ENCODE measurements at places on chromosomes 1 and 21.

DNA sequence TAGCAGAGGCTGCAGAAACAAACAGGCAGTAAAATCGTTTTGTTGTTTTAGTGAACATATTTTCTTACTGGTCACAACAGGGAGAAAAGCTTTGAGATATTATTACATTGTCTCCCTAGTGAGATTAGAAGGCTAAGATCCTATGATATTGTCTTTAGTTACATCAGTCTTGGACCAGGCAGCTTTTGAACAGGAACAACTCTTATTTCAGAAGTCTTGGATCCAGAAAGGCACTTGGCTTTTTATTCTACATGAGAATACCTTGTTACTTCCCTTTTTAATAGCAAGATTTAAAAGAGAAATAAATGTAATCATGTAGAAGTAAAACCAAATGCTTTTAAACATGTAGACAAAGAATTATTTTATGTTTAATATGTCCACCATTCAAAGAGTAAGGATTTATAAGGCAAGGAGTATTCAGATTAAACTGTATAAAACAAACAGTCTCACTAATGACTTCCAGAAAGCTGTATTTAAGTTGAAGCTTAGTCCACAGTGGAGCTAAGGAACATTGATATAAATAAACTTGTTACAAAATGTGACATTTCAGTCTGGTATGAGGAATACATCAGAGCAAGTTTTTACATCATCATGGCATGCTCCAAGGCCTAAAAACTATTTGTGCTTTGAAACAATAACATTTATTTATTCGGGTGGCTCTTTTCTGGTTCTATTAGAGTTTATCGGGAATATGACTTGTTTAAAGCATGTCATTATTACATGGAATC lies 72.2 kb downstream of the PHTF1 start:
- no peak for DNase-seq

DNA sequence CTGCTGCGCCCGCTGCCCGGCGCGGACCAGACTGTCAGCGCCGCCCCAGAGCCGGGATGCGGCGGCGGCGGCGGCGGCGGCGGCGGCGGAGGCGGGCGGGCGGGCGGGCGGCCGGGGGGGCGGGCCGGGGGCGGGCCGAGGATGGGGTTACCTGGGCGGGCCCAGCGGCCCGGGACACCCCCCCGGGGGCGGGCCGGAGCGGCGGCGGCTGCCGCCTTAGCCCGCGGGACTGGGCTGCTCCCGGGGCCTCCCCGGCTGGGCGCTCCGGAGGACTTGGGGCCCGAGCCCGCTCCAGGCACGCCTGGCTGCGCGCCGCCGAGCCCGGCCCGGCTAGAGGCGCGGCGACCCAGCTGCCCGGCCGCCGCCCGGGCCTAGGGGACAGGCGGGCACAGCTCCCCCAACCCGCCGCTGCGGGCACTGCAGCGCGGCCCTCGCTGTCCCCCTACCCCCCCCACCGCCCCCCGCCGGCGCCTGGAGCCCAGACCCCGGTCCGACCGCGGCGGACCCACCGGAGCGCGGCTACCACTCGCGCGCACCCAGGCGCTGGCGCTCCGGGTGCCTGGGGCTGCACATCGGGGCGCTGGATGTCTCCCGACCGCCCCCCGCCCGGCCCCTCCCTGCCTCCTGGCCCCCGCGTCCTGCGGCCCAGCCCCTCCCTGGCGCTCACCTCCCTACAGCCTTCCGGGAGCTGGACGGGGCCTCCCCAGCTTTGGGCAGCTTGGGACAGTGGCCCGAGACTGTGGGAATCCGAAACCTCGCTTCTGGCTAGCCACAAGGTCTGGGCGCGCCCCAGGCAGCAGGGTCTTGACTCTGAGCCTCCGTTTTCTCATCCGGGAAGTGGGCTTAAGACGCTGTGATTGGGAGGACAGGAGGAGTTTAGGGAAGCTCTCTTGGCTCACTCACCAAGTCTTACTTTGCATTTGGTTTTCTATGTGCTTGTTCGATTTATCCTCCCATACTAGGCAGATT lies at the start of gene WNT4:
Gene WNT4, minus strand, starts transcription at position 33 of the 969 bp plus-strand sequence. CDS start 175 bp downstream, outside the sequence.
- DNase-seq: no peak

GRCh38 chr1:202998836-202999750 lies 8.1 kb upstream of the TMEM183A start:
- peak; percentile 79 for DNase-seq

DNA sequence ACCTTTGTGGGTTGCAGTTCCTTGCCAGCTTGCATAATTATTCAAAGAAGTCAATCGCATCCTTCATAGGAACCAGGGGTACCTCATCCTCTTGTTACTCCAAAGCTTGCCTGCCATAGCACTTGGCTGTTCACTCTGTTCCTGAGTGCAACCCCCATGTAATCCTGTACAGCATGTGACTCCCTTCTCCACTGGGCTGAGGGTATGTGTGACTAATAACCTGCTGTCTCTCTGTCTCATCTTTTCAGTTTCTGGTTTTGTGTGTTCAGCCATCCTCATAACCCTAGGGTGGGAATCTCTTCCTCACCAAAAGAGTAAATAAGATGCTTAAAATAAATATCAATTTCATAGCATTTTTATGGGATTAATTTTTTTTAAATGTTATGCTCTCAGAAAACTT lies 351.9 kb downstream of the S1PR1 start:
- DNase-seq: no peak

GRCh38 chr1:84480650-84481049 lies 1.6 kb downstream of the RPF1 start:
- DNase-seq: no peak

GRCh38 chr1:192849011-192849410 lies 40.2 kb downstream of the RGS2 start:
- DNase-seq: no peak

DNA sequence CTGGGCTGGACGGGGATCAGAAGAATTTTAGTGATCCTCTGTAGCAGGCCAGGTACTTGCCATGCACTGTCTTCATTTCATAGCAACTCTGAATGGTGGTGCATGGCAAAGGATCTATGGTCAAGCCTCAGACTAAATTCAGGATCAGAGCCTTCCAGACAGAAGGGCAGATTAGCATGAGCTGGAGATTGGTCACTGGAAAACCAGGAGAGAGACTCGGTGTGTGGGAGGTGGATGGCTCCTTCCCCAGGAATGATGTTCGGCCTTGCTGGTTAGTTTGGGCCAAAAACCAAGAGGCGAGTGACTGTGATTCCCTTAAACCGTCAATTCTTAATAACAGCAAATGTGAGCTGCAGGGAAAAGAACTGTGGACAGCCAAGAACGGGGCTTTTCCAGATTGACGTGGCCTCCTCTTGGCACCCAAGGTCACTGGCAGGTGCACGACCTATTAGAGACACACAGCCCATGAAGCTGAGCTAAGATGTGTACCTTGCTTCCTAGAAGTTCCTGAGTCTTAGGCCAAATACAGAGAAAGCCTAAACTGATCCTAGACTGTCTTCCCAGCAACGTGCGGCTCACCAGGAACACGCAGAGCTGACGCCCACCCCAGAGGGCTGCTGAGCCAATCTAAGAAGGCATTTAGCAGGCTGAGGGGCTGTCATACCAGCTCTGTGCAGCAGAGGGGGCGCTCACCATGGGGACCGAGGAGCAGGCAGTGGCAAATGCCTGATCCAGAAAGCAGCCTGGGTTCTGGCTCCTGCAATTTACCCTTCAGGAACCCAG lies 18.5 kb downstream of the ALDH4A1 start:
- DNase-seq: peak; percentile 71

- DNase-seq: peak; percentile 51
Observed at GRCh38 chr1:154608397-154609270, 648 bp upstream of the ADAR start.

GRCh38 chr1:151309811-151310323 lies 17.3 kb downstream of the PI4KB start:
- no peak for DNase-seq

DNA sequence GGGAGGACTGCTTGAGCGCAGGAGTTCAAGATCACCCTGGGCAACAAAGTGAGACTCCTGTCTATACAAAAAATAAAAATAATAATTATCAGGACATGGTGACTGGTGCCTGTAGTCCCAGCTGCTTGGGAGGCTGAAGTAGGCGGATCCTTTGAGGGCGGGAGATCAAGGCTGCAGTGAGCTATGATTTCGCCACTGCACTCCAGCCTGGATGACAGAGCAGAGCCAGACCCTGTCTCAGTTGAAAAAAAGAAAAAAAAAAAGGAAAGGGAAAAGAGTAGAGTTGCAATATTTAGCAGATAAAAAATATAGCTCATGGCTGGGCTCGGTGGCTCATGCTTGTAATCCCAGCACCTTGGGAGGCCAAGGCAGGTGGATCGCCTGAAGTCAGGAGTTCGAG lies 3.3 kb upstream of the S1PR1 start:
- DNase-seq: no peak

All from activated CD4-positive, alpha-beta T cell treated with anti-CD3 and anti-CD28 coated beads, Interleukin-2, amount 10 ng/mL, durations not matched to agents 7 days and 5 days (primary cell).